Islet precursor cell (in vitro differentiated cells): ENCODE measurements at places on chromosomes 11 and 22.
A peak's percentile ranks its signal among the peaks of the same experiment; 100 is the strongest.

DNA sequence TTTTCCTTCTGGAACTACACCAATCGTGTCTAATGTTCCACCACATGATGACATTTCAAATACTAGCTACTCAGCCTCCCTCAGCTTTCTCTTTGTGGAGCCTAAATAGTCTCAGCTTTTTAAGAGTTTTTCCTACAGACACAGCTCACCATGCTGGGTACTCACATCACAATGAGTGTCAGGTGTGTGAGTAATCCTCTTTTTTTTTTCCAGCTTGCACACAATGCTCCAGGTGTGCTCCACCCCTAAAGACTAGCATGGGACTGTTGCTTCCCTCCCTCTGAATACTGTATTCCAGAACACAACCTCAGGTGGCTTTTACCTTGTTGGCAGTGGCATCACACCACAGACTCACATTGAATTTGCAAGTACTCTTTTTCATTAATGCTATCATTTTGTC lies 11.7 kb downstream of the BTG4 start:
- no peak for DNase-seq

GRCh38 chr11:43948341-43949225 lies 6.1 kb downstream of the C11orf96 start:
- DNase-seq = peak; percentile 84

- no peak for DNase-seq
Observed at GRCh38 chr11:64891215-64891848, 12.9 kb upstream of the EHD1 start.

DNA sequence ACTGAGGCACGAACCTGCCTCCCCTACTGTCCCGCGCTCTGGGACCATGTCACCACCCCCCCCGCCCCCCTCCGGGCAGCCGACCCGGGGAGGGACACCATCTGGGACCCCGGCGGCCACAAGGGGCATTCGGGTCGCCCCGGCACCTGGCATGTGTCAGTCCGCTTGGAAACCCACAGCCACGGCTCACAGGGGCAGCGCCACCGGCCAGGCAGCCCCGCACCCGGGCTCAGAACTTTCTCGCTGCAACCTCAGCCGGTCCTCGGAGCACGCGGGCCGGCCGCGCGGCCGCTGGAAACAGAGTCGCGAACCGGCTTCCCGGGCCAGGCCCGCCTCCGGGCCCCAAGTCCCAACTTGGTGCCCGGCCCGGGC lies 159.9 kb upstream of the GRK3 start:
- DNase-seq = no peak

DNA sequence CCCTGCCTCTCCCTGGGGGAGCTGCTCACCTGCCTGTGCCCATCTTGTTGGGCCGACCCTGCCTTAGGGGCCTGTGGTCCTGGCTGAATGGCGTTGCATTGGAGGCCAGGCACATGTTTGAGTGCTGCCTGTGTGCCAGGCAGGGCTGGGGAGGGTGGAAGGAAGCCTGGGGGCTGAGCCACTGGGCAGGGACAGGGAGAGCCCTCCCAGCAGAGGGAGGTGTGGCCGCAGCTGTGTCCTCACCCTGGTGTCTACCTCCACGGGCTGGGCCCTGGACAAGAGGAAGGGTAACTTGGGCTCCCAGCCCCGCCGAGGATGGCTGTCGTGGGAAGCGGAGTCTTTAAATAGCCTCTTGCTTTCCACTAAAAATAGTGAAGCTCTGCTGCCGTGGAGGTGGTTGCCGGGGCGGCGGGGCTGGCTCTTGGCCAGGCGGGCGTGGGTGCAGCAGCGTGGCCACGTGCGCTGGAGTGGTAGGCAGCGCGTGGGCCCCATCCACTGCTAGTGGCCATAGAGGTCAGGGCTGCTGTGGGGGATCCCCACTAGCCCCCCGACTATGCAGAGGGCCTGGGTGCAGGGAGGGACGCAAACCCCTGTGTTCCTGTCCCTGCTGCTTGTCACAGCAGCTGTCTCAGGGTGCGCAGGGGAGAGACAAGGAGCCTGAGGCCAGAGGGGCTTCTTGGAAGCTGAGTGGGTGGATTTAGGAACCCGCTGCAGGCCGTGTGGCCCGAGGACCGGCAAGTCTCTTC lies 6.2 kb downstream of the ZDHHC8 start:
- DNase-seq = no peak

GRCh38 chr11:6022956-6023355 lies 7.6 kb downstream of the OR56A1 start:
- peak; percentile 58 for DNase-seq

GRCh38 chr22:35135165-35135564 lies 69.2 kb downstream of the ISX start:
- DNase-seq = no peak

DNA sequence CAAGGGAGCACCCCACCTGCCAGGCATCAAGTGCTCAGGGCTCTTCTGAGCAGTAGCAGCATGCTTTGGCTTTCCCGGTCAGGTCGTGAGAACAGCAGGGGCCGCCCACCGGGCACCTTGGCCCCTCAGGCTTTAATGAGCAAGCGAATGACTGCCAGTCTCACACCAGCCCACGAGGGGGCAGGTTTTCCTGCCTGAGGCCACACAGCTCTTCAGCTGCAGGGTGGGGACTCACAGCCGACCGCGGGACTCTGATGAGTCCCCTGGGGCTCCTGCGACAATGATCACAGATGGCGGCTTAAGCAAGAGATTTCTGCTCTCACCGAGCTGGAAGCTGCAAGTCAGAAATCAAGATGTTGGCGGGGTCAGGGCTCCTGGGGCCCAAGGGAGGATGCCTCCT lies 14.3 kb upstream of the FGF19 start:
- peak; percentile 86 for DNase-seq

DNA sequence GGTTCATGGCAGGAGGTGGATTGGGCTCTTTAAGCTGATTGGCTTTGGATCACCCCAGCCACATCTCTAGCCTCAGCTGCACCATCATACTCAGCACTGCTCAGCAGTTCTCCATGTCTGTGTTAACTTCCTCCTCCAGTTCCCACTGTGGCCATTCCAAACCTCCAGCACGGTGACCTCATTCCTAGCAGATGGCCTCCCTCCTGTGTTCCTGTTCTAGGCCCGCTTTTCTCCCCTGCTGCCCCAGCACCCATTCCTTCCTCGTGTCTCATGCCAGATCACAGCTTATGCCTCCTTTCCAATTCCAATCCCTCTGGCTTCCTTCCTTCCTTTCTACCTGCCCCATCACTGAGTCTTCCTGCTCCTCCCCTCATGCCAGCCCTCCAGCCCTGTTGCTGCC lies 96.1 kb downstream of the MICAL2 start:
- DNase-seq = no peak

DNA sequence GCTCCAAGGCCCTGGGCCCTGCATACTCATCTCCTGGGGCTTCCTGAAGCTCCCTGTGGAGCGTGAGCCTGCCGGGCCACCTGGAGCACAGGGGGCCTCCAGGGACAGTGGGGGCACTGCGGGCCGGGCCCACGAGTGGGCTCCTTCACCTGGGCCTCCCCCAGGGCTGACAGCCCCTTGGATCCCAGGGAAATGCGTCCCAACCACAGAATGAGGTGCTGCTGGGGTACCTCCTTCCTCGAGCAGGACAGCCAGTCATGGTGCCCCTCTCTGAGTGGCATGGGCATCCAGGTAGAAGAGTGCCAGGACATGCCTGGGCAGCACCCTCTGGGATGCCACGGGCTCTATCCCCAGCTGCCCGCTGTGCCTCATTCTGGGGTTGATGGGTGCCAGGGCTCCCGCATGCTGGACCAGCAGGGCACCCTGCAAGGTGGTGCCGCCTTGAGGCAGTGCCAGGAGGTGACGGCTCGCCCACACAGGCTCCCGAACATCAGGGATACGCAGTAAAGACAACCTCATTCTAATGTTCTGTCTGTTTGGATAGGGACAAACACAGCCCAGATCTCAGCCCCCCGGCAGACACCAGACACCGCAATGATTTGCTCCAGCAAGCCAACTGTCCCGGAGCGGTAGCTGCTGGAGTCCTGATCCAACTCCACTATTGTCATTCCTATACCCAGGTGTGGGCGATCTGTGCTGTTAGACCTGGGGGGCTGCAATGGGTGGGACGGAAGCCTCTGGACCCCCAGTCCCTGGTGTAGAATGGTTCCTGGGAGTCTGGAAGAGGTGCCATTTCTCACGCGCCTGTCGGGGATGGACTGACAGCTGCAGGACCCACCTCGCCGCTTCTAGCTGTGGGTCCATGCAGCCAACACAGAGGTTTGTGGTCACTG lies 25.8 kb downstream of the KRTAP5-5 start:
- peak; percentile 46 for DNase-seq

GRCh38 chr11:100719809-100720221 lies 32.7 kb downstream of the ARHGAP42 start:
- peak; percentile 93 for DNase-seq

GRCh38 chr11:11432621-11433319 lies 79.7 kb upstream of the CSNK2A3 start:
- DNase-seq = no peak

DNA sequence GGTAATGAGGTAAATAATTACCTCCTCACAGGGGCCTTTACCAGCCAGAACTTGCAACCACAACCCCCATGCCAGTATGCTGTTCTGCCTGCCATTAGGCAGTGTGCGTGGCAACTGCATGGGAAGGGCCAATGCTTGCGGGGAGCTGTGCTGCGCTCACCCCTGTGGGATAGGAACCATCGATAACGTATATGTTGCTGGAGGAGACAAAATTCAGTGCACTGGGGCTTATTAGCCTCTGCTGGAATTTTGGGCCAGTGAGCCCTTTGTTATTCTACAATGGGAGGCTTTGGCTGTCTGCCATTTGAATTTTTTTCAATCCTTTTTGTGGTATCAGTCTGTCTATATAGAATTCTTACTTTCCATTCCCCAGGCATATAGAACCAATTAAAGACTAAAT lies 47.3 kb downstream of the PPP2R1B start:
- DNase-seq = no peak

DNA sequence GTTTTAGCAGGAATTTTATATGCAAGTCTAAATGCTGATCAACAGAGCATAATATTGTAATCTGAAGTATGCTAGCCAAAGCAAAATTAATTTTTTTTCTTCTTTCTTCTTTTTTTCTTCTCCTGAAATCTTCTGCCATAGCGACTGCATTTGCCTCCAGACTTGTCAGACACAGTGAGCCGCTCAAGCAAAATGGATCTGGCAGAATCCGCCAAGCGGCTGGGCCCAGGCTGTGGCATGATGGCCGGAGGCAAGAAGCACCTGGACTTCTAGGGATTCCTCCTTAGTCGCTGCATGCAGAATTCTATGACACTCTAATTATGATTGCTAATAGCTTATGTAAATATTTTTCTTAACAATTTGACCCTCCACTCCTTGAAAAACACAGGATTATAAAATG lies 27.9 kb downstream of the PAX6 start:
- no peak for DNase-seq
